Stimulated activated CD4-positive, alpha-beta T cell treated with anti-CD3 and anti-CD28 coated beads, Interleukin-2, amount 100 ng/mL, for 4 hours (primary cell): ENCODE measurements at places on chromosomes 13 and 19.
A peak's percentile ranks its signal among the peaks of the same experiment; 100 is the strongest.

DNA sequence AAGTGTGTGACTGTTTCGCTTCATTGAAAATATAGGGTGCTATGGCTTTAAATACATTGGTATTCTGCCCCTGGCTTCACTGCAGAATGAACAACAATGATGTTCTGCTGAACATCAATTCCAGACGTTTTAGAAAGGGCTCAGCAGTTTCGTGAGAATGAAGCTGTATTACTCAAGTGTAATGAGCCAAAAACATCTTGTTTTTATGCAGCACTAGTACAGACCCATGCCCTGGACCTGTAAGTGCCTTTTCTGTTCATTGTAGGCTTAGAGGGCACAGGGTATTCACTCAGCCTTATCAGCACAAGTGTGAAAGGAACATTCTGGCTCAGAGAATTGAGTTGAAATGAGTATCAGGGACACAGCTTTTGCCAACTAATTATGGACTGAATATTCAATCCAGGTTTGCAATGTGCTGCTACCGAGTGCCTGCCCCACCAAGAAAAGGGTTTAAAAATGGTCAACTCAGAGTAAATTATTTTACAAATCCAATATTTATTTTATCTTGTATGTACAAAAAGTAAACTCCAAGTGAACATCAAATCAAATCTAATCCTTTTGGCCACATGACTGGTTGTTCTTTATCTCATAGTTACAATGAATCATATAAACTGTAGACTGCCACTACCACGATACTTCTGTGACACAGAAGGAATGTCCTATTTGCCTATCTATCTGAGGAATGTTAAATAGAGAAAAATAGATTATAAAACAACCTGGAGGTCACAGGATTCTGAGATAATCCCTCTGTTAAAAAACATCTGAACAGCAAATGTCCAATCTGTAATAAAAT, 362.8 kb downstream of the NALCN start:
- DNase-seq: no peak

DNA sequence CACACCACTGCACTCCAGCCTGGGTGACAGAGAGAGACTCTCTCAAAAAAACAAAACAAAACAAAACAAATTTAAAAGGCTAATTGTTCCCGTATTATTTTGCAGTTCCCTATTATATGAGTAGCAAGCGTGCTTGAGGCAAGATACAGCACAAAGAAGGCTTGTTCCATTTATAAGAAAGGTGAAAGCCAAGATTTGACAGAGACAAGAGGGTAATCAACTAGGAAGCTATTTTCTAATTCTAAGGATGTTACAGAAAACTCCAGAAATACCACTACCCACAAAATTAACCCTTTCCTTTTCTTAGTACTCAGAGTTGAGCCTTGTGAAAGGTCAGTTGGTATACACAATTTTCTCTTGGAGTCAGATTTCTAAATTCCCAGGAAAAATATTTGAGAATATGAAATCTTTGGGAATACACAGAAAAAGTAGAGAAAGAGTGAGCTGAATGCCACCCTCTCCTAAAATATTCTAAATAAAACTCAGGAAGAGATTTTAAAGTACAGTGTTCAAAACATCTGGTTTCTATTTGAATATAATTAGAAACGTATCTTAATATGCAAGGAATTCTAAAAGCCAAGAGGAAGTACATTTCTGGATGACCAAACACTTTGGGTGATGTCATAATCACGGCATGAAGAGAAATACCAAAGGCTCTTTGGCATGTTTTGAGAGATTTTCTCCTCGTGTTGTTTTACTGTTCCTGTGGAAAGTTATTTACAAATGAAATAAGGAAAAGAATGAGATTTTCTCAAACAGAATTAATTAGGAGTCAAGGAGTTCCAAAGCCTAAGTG, 63.0 kb upstream of the FLT1 start:
- DNase-seq: no peak

GRCh38 chr13:50452756-50453155, 390.7 kb downstream of the DLEU7 start:
- DNase-seq: no peak

- DNase-seq: no peak
These were observed 14.3 kb downstream of the PTH2 start for GRCh38 chr19:49408816-49409440.

- no peak for DNase-seq
These were observed 53.0 kb downstream of the TGDS start for GRCh38 chr13:94542917-94543316.

GRCh38 chr19:48935864-48936263, 2.4 kb downstream of the DHDH start:
- no peak for DNase-seq

GRCh38 chr13:72504131-72504841, 223.1 kb downstream of the MZT1 start:
- DNase-seq: no peak

DNA sequence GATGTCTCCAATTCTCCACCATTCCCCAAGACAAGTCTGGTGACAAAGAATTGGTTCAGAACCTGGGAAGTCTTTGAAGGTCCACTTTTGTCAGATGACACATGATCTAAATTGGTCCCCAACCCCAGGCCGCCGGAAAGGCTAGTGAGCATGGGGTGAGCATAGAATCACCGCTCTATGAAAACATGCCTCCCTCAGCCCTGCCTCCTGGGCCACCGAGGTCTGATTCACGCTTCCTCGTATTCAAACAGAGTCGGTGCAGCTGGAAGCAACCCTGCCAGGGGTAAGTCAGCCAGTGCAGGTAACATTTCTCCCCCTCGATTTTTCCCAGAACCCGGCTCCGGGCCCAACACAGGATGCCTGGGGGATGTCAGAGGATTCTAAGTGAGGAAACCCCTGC, 33.9 kb upstream of the KLF2 start:
- no peak for DNase-seq

DNA sequence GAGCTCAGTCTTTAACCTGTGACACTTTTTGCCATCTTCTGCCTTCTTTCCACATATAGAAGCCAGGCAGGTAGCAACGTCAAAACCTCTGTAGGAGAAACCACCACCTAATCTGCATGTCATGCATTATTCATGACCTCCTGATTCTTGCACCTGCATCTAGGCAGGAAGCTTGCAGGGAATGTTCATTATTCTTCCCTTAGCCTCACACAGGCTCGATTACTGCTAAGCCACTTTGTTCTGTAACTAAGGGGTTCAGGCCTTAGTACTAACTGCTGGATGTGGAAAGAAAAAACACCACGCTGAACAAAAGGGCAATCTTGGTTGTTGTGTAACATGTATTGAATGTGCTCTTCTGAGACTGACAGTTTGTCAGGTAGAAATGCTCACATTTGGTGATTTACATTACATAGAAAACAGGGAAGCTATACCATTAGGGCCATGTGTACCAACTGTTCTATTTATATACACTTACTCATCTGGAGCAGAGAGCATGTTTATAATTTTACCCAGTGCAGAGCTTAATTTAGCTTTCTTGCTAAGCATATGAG, 366.9 kb downstream of the KLF12 start:
- no peak for DNase-seq

DNA sequence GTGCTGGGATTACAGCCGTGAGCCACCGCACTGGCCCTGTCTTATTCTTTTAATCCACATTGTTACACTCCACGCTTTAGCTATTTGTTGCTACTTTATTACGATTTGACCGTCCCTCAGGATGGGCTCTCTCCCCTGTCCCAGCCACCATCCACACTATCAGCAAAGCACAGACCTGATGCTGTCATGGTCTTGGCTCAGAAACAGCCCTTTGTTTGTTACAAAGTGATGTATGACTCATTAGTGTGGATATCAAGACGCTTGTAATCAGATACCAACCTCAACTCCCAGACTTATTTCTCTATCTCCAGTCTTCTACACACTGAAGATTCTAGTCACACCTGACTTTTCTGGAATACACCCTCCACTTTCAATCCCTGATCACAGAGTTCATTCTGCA, 84.6 kb upstream of the FREM2 start:
- no peak for DNase-seq

GRCh38 chr19:11377237-11377636, 2.8 kb downstream of the SWSAP1 start:
- DNase-seq: no peak

DNA sequence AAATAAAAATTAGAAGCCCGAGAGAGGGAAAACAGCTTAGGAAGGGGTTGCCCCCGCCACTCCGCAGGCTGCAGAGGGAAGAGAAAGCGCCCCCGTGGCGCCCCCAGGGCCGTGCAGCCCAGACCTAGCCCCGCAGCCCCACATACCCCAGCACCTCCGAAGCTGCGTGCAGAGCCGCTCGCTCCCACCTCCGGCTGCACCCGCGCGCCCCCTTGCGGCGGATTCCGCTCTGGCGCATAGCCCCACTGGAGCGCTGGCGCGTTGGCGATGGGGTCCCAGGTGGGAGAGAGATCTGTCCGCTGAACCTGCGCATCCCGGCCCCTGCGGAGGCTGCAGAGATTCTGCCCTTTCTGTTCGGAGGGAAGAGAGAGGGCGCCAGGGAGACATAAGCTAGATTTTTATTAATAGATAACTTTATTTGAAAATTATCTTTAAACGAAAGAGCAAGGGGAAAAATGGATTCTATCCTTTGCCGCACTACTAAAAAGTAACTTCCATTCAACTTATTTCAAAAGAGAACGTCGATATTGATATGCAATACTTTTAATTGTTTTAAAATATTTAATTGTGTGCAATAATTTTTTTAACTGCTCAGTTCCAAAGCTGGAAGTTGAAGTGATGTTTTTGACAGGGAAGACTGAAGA, 11.7 kb upstream of the CLN5 start:
- peak; percentile 74 for DNase-seq

- no peak for DNase-seq
These were observed at the start of gene PLVAP for GRCh38 chr19:17376935-17377600. PLVAP (minus strand) TSS chr19:17377342; CDS start chr19:17377288, 54 bp downstream.

DNA sequence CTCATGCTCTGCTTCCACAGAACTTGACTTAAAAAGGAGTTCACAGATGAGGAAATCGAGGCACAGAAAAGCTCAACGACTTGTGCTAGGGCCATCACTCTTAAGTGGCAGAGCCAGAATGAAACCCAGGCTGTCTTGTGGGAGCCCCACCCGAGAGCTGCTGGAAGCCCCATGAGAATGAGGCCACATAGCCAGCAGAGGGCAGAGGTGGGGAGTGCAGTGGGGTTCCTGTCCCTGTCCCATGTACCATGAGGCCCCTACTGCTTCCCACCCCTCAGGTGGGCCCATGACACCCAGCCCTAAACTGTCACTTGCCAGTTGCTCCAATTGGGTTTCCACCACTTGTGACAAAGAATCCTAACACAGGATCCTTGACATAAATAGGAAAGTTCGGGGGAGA, 175.9 kb downstream of the IRS2 start:
- DNase-seq: peak; percentile 3

- DNase-seq: peak; percentile 9
These were observed 3.9 kb upstream of the PLPP2 start for GRCh38 chr19:294946-295686.

DNA sequence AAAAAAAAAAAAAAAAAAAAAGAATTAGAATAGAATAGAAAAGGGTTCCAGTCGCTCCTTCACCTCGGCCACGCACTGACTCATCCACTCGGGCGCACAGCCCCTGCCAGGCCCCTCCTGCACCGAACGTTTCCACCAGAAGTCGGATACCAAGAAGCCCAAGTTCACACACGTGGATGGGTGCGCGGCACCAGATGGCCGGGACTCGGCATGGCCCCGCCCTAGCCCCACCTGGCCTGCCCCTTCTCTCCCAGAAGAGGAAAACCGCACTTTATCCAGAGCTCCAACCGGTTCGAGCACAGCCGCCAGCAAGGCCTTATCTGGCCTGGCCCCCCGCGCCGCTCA, 5.9 kb downstream of the PRR36 start:
- no peak for DNase-seq

- no peak for DNase-seq
These were observed 334.2 kb upstream of the SGCG start for GRCh38 chr13:22846551-22846950.

DNA sequence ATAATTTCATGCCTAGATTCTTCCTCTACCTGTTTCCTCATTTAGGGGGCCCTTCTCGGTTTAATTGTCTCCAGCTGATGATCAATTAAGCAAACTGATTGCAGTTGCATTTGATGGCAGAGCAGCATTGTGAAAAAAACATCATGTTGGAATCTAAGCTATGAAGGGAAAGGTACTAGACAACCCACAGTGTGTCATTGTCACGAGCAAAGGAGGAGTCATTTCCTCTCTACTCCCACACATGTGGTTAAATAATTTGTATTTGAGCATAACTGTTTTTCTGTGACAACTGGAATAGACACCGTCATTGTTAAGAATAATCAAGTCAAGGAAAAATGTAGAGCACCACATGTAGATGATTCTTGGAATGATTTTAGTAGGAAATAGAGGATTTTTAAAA, 240.3 kb downstream of the DCT start:
- DNase-seq: peak; percentile 20

DNA sequence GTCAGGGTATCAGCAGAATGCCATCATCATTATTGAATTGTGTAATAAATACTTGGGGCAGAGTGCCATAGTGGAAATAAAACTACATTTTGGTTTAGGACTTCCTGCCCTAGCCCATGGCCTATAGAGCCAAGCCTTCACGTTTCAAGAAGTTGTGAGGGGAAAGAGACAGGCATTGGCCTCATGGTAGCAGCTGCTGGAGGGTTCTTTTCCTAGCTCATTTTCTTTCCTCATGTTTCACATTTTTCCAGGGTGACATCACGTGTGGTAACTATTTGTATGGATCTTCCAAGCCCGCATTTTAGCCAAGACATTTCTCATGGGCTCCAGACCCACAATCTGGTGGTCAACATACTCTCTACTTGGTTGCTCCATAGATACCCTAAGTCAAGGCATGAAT, 80.4 kb downstream of the LRCH1 start:
- DNase-seq: no peak

GRCh38 chr13:33016414-33017322, at the start of gene KL:
KL (plus strand) TSS chr13:33016423; CDS start chr13:33016441, 18 bp downstream.
- no peak for DNase-seq

GRCh38 chr13:88526853-88527215, 855.7 kb downstream of the SLITRK5 start:
- DNase-seq: no peak

DNA sequence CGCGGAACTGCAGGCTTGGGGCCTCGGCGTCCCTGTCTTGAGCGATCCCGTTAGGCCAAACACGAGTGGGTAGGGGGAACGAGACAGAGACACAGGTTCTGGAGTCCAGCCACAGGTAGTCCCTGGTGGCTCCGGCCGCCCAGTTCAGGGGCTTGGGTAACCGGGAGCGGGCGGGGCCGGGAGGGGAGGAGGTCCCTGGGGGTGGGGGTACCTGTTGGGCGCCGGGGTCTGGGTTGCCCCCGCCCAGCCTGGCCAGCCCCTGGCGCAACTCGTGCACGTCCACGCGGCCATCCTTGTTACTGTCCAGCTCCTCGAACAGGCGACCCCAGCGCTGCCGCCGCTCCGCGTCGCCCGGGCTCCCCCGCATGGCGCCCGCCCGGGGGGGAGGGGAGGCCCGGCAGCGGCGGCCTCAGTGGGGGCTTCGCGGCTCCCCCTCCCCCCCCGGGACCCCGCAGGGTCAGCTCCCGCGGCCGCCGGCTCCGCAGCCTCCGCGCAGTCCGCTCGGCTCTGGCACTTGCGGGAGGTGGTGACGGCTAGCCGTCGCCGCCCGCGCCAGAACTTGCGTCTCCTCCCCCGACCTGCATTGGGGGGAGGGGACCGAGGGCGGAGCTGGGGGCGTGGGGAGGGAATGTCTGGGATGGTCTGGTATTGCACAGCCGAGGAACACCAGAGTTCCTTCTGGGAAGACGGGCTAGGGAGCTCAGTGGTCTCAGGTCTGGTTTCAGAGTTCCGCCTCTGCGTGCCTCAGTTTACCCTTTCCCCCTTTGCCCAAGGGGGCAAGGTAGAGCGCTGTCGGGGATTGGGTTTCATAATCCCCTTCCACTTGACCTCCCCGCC, at the start of gene SLC25A23:
Gene SLC25A23 (minus strand): TSS at position 531 of the 837 bp plus-strand sequence. CDS start 164 bp downstream, at position 367.
- DNase-seq: peak; percentile 46

GRCh38 chr13:50812242-50812641, 31.2 kb downstream of the DLEU7 start:
- DNase-seq: no peak
